ENCODE measurements at places on chromosomes 2 and 18.

DNA sequence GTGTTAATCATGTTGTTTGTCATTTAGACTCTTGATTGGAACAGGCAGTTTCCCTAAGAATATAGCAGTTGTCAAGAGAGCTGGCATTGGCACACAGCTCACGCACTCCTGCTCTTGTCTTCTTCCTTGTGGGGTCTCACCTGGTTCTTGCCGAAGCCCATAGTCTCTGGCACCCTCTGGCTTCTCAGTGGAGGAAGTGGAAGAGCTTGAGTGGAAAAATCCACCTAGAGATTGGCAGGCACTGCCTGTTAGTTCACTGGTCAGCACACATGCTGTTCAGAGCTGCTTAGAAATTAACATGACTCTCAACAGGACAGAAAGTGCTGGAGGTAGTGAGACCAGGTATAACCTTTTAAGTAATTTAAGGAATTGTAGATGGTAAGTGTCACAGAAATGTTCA is 28.3 kb downstream of the SCTR start:
- DNase-seq: no peak

- no peak for DNase-seq
Observed at GRCh38 chr2:108588070-108588668, 53.9 kb downstream of the LIMS1 start.

GRCh38 chr2:72886505-72887031 is 640 bp upstream of the SPR start:
- DNase-seq: no peak

DNA sequence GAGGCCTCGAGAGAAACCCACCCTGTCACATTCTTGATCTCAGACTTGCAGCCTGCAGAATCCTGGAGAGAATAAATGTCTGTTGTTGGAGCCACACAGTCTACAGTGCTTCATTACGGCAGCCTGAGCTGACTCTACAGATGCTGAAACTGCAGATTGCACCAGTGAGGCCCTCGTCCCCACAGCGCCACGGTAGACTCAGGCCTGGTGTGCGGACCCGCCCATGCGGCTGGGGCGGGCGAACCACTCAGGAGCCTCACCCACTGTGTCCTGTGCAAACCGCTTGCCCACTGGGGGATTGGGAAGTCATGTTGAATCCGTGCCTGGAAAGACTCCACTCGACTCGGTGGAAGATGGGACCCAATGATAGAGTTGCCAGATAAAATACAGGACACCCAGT is 125.2 kb upstream of the COPS8 start:
- DNase-seq: no peak

DNA sequence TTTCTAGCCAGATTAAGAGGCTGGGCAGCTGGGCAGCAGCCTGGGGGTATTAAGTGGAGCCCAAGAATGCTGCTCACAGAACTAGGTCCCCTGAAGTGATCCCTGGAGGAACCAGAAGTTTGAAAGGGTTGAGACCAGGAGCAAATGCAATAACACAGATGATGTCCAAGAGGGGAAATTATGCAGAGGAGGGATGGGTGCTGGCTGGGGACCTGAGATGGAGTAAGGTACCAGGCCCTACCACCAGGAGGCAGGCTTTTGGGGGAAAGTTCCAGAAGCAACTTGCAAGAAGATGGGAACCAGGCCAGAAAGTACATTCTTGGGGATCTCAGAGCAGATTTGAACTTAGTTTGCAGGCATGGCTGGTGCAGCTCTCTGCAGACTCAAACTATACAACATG is 175.1 kb downstream of the NCK2 start:
- peak; percentile 17 for DNase-seq

DNA sequence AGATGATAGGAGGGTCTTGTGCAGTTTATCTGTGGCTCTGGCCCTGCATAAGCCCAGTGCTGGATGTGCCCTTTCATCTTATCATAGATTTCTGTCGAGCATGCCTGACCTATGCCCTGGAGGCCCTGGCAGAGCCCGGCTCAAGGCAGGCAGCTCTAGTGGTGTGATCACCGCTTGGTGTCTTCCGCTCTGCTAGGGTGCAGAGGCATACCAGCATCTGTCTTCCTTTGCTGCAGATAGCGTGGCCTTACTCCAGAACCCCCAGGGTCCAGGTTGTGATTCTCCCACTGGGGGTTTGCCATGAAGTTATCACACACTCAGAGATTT is 13.7 kb upstream of the TRAF3IP1 start:
- DNase-seq: no peak

GRCh38 chr2:172667581-172668325 is 67.9 kb upstream of the RAPGEF4 start:
- peak; percentile 53 for DNase-seq

All from fibroblast of skin of abdomen (primary cell).